Hindlimb muscle (tissue), 1 donor: ENCODE measurements at places on chromosomes 2 and 18.

DNA sequence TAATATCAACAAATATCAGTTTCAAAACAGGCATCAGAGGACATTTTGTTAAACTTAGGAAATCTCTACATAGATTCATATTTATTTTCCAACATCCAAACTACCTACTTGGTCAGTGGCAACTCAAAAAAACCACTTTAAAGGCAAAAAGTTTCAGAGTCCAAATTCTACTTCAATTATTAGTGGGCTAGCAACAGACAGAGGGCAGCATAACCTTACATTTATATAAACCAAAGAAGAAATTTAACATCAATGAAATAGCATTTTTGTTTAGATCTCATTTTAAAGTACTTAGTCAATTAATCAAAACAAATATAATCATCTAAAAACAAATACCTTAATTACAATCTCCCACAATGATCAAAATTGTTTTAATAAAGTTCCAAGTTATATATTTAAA lies 33.3 kb downstream of the RTTN start:
- no peak for DNase-seq

- DNase-seq = no peak
Measured at GRCh38 chr2:220424561-220424960, 797.1 kb downstream of the SLC4A3 start.

- no peak for DNase-seq
Measured at GRCh38 chr2:144712550-144712940, 192.6 kb upstream of the ZEB2 start.

DNA sequence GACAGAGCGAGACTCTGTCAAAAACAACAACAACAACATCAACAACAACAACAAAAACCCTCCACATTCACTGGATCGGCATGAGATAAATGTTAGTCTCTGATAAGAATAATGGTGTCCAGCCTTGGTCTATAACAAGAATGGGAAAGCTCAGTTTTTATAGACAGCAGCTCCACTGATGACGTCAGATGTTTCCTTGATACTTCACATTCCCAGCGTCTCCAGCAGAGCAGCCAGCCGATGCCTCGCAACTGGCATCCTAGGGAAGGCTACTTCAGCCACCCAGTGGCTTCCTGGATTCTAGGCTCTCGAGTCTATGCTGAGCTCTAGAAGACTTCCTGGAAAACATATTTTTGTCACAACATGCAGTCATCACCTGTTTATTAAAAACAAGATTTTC lies 271.4 kb upstream of the SMIM21 start:
- DNase-seq = no peak

- DNase-seq = peak; percentile 25
Measured at GRCh38 chr18:51051105-51051712, 21.2 kb downstream of the SMAD4 start.

GRCh38 chr2:84875213-84875560 lies 5.7 kb downstream of the TRABD2A start:
- no peak for DNase-seq

DNA sequence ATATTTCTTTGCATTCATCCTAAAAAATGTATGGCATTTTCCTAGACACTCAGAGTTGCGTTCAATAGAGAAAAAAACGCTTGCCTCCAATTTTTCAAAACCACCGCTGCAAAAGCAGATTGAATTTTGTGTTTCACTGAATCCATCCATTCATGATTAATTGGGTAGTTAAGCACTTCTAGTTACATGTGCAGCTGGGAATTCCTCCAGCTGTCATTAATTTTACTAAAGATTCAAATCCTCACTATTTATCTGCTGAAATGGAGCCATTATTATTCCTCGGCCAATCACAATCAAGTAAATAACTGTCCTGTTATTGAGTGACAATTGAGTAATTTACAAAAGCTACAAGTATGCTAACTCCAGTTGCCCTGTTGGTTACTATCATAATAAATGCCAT lies 75.8 kb upstream of the ARL5A start:
- no peak for DNase-seq

DNA sequence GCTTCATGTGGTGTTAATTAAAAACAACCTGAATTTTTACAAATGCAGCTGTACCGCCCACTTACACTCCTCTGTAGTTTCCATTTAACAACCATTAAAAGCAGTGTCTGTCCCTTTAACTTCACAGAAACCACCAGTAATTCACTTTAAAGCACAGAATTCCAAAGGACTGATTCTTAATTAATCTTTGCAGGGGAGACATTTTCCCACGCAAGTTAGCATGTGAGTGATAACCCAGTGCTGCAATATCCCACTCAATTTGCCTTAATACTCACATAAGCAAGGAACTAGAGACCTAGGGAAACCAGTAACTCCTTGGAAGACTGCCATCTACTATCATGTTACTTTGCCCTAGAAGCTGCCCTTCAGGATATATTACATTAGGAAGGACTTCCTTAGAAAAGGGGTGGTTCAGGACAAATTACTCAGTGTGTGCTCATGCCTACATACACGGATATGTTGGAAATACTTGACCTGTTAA lies 102.3 kb downstream of the OSR1 start:
- no peak for DNase-seq
